ENCODE measurements at places on chromosomes 12 and 14.

DNA sequence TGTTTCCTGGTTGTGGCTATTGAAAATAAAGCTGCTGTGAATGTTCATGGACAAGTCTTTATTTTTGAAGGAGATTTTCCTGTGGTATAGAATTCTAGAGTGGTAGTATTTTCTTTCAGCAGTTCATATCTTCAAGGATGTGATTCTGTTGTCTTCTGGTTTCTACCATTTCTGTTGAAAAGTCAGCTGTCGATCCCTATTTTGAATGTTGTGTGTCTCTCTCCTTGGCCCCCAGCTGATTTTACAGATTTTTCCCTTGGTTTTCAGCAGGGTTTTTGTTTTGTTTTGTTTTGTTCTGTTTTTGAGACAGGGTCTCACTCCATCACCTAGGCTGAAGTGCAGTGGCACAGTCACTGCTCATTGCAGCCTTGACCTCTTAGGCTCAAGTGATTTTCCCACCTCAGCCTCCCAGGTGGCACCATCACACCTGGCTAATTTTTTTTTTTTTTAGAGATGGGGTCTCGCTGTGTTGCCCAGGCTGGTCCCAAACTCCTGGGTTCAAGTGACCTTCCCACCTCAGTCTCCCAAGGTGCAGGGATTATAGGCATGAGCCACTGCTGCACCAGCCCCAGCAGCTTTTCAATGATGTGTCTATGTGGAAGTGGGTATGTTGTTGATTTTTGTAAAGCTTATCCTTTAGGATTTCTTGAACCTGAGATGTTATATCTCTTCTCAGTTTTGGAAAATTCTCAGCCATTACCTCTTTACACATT lies 28.1 kb downstream of the CFAP251 start:
- no peak for DNase-seq

DNA sequence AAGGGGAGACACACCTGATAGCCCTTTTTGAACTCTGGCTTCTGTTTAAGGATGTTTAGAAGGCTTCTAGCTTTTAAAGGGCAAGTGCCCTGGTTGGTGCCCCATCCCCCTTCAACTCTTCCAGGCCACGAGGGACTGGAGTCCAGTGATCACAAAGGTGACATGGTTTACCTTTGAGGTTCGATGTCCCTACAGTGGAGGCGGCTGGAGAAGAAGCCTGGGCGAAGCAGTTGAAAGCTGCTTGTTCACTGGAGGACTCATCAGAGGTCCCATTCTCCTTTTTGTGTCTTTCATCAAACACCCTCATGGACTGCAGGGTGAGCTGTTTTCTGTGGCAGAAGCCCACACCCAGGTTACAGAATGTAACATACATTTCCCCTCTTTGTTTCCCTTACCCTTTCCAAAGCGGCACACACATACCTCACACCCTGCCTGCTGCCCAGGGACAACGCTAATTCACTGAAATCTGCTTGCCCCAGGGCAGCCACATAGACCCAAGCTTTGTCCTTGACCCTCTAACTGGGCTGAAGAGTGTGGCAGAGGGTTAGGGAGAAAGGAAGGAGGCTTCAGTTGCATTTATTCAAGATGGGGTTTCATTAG lies 7.7 kb downstream of the TBX3 start:
- DNase-seq, result peak; percentile 48

GRCh38 chr14:96756745-96757144 lies 40.4 kb upstream of the VRK1 start:
- no peak for DNase-seq

- DNase-seq, result peak; percentile 49
Observed at GRCh38 chr12:126874427-126875026, 1392.4 kb upstream of the TMEM132C start.

DNA sequence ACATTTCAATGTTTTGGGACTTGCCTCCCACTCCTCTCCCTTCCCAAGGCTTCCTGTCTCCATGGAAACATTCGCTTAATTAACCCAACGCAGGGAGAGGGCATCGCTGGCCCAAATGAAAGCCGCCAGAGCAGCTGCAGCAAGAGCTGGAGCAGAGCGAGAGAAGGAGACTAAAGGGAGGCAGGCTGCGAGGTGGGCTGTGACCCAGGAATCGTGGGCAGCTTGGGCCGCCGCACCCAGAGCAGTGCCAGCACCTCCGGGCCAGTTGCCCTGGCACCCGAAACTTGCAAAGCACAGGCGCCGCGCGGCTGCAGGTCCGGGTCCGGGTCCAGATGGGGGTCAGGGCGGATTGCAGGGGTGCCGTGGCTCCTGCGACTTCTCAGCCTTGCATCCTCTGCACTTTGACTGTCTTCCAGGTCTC lies 43.5 kb upstream of the PTPRQ start:
- no peak for DNase-seq

- DNase-seq, result peak; percentile 42
Observed at GRCh38 chr12:131990066-131990979, 40.6 kb downstream of the EP400 start.

DNA sequence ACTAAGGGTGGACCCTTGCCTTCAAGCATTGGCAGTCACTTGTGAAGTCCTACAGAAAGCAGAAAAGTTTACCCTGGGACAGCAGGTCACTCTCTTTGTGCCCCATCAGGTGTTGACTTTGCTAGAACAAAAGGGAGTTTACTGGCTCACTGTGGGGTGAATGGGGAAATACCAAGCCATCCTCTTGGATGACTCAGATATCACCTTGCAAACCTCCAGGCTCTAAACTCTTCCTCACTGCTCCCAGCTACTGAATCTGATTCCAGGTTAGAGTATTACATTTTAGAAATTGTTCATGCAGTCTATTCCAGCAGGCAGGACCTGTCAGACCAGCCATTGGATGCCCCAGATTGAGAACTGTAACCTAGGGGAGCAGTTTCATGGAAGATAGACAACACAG lies 7.3 kb upstream of the EDDM3B start:
- DNase-seq, result no peak

DNA sequence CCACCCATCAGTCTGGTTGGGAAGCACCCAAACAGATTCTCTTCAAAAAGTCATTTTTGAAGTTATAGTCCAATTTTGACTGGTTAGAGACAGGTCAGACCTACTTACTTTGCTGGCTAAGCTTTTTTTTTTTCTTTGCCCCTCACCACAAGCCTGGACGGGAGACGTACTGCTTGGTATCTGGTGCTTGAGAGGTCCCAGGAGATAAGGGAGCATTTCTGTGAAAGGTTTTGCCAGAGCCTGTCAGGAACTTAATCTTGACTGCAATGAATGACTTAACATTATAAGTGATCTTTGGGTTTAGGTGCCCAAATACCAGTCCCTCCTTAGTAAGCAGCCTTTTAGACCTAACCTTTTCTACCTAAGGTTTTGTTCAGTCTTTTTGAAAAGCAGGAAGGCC lies 6.3 kb downstream of the MTHFD1 start:
- DNase-seq, result peak; percentile 34

GRCh38 chr12:71142016-71142415 lies 15.8 kb downstream of the TSPAN8 start:
- no peak for DNase-seq

- DNase-seq, result no peak
Observed at GRCh38 chr12:69873429-69873828, 48.4 kb downstream of the MYRFL start.

GRCh38 chr14:101893759-101894158 lies 70.6 kb upstream of the DYNC1H1 start:
- DNase-seq, result no peak

GRCh38 chr12:14766649-14767215 lies 36.5 kb downstream of the WBP11 start:
- no peak for DNase-seq

- DNase-seq, result no peak
Observed at GRCh38 chr12:98669751-98670150, 24.7 kb downstream of the APAF1 start.

GRCh38 chr12:82223426-82223825 lies 134.8 kb downstream of the CCDC59 start:
- DNase-seq, result no peak

DNA sequence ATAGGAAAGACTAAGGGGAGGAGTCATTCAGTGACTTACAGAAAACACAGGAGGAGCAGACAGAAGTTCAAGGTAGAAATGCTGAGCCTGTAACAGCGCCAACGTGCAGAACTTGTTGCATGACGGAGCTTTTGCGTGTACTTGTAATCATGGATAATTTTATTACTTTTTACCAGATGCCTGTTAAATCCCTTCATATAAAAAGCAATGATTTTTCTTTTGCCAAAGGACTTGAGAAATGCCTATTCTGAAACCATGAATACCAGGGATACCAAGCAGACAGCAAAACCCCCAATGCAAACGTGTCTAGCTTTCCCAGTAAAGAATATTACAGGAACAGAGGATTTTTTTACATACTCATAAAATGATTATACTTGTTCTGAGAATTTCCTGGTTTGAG lies 163.6 kb upstream of the GSC start:
- DNase-seq, result no peak

GRCh38 chr12:100404769-100405407 lies 48.0 kb downstream of the SLC17A8 start:
- DNase-seq, result peak; percentile 85

- no peak for DNase-seq
Observed at GRCh38 chr12:113770389-113770865, 195.7 kb downstream of the RBM19 start.

- DNase-seq, result no peak
Observed at GRCh38 chr14:94345344-94346064, 22.4 kb upstream of the SERPINA6 start.

DNA sequence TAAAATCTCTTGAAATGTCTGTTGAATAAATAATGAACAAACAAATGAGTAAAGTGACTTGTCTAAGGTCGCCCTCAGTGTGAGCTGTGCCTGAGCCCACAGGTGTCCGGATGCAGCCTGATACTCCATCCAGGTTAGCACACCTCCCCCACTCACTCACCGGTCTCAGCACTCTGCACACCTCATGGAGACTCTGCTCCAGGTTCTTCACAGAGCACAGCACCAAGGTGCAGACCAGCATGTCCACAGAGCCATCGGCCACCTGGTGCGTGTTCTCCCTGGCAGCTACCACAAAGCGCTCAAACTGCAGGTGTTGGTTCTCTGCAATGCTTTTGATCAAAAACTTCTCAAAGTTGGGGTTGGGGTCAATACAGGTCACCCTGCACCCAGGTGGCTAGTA lies 4.1 kb upstream of the KRT7 start:
- no peak for DNase-seq

GRCh38 chr12:52313461-52313860 lies 7.7 kb downstream of the KRT83 start:
- DNase-seq, result no peak

DNA sequence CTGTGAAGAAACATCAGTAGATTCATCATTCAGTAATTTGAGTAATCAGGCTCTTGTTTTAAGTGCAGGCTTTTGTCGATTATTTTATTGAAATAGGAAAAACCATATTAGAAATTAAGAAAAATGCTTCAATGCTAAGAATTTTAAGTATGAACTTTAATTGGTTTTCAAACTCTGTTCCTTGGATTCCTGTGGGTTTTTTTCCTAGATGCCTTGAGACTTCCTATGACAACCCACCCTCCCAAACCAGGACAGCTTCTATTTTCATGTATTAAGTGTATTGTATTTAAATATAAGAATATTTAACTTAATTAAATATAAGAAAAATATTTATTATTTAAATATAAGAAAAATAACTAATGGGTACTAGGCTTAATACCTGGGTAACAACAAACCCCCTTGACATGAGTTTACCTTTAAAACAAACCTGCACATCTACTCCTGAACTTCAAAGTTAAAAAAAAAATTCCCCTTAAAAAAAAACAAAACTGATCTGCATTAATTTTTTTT lies 3.0 kb downstream of the ARHGAP5 start:
- DNase-seq, result no peak

GRCh38 chr12:26937443-26937862 lies 328 bp downstream of the INTS13 start:
- no peak for DNase-seq

DNA sequence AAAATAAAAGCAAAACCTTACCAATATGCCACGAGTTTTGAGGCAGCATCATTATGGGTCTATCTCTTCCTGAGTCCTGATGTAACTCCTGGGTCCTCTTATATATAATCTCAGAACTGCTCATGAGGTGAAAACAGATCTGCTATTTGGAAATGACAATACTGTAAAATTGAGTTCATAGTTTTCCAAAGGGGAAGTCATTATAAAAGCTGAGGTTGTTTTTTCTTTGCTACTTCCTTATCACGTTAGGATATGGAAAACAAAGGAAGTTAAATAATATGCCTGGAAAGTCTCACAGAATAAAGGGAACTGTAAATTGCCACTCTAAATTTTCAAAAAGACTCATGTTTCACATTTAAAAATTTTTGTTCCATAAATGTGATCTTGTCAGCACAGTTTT lies at the start of gene CD163L1:
TSS of gene CD163L1 (minus strand) at position 78 of the 400 bp plus-strand sequence. CDS start at position 52, 26 bp downstream.
- no peak for DNase-seq

GRCh38 chr14:74194506-74195274 lies 44.6 kb upstream of the VSX2 start:
- DNase-seq, result no peak

- no peak for DNase-seq
Observed at GRCh38 chr14:102280376-102280962, 24.5 kb downstream of the MOK start.

DNA sequence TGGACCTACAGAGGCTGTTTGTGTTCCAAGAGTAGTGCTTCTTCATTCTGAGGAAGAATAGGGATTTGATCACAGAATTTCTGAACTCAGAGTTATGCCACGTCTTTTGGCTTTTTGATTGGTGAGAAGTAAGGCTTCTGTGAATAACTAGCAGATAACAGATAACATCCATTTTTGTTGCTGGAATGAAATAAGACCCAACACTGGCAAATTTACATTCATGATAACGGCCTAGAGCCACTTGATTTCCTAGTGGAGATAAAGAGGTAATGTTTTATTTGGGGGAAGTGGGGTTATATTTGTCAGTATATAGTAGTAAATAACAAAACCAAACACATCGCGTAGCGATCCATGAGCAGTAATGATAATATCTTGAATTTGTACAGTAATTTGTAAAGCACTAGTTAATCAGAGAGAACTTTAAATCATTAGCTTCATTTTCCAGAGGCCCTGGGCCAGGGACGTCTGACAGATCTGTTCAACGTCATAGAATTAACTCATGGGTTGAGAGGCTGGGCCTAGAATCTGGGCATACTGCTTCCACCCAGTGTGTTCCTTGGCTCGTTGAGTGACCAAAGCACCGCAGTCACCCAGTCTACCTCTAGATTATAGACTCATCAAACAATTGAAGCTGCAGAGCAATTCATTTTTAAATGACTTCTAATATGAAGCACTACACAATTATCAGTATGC lies 79.6 kb downstream of the HMGA2 start:
- no peak for DNase-seq

- no peak for DNase-seq
Observed at GRCh38 chr14:61282746-61283145, 1.6 kb upstream of the TMEM30B start.

- DNase-seq, result peak; percentile 23
Observed at GRCh38 chr14:97180304-97181200, 383.4 kb downstream of the VRK1 start.

- no peak for DNase-seq
Observed at GRCh38 chr12:4717806-4718205, 2.4 kb upstream of the GALNT8 start.

- DNase-seq, result no peak
Observed at GRCh38 chr12:15393995-15394394, 71.7 kb downstream of the PTPRO start.

DNA sequence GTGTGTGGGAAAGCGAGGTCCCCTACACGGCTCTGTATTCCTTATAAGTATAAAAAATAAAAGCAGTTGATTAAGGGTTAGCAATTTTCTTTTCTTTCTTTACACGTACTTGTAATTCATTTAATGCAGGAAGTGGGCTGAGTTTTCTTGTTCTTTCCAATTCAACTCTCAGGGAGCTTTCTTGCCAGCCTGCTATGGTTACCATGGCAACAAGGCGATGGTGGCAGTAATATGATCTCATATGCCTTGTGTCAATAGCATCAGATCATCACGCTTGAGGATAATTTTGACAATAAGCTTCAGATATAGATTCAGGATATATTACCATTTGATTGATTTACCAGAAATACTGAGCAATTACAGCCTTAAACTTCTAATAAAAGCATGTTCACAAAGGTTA lies 466.5 kb downstream of the APAF1 start:
- DNase-seq, result no peak
